A673 (cell line): ENCODE measurements at places on chromosomes 11 and 22.

DNA sequence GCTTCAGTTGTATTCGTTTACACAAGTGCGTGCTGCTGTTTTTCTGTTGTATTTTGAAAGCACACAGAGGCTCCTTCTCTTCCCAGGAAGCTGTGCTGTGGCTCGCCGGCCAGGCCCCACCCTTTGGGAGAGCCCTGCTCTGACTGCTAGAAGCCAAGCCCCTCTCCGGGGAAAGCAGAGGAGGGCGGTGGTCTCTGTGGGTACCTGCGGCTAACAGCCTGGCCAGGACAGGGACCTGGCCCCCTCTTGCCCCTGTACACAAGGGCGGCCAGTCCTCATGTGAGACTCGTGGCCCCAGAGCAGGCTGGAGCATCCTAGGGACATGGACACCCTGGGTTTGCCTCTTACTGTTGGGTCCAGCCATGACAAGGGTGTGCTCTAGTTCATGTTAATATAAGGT lies 14.8 kb downstream of the MOB2 start:
- no peak for DNase-seq
- H3K4me1 ChIP-seq = no peaks in the 10 kb centered on the region

GRCh38 chr11:44774108-44774507 lies 47.3 kb downstream of the TSPAN18 start:
- no peak overlapping the region for H3K4me3 ChIP-seq
- H3K27me3 ChIP-seq = no peaks in the 10 kb centered on the region
- H3K36me3 ChIP-seq = no peaks in the 10 kb centered on the region

DNA sequence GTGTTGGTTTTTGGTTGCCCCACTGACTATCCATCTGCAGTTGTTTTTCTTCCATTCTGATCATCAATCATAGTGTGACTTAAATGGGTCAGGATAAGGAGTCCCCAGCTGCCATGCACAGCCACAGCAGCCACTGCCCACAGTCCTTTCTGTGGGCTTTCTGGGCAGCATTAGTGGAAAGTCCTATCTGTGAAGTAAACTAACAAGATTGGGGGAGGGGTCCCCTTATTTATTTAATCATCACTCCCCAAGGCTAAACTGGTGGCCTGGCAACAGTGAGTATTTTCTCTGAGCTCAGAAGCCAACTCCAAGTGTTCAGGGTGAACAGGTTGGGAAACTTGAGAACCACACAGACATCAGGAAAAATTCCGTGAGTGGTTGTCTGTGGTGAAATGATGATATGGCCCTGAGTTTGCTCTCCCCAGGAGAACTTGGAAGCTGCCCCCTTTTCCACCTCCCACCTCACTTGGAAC lies 145.0 kb downstream of the CCDC34 start:
- peaks cover 64% of the 10 kb centered on the region for H3K4me1 ChIP-seq
- no peak overlapping the region for H3K4me3 ChIP-seq
- peak overlapping the region; percentile 77 for H3K27ac ChIP-seq
- H3K27me3 ChIP-seq = no peaks in the 10 kb centered on the region
- no peak for DNase-seq

DNA sequence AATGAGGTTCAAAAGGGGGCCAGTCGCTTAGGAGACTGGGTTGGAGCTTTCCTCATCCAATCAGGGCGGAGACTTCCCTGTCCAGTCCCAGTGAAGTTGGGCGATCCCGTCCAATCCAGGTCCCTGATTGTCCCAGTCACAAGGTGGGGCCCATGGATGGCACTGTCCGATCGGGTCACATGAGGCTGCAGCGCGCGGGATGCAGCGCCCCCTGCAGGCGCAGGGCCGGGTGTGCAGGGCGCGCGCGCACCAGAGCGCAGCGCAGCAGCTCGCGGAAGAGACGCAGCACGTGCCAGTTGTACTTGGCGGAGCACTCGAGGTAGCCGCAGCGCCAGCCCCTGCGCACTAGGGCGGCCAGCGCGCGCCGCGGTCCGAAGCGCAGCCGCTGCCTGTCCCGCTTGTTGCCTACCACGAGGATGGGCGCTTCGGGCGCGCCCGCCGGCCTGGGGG lies 2.3 kb downstream of the RASL10A start:
- H3K27me3 ChIP-seq = peaks cover 32% of the 10 kb centered on the region
- DNase-seq = no peak
- no peak overlapping the region for H3K4me3 ChIP-seq
- H3K27ac ChIP-seq = no peak overlapping the region
- H3K36me3 ChIP-seq = no peaks in the 10 kb centered on the region

- no peaks in the 10 kb centered on the region for H3K36me3 ChIP-seq
- H3K27ac ChIP-seq = no peak overlapping the region
- DNase-seq = no peak
- no peaks in the 10 kb centered on the region for H3K4me1 ChIP-seq
Measured at GRCh38 chr11:104781037-104781436, 117.2 kb downstream of the CASP12 start.

GRCh38 chr22:27726686-27727449 lies 74.7 kb downstream of the MN1 start:
- peaks cover 18% of the 10 kb centered on the region for H3K4me1 ChIP-seq
- H3K4me3 ChIP-seq = no peak overlapping the region
- no peaks in the 10 kb centered on the region for H3K27me3 ChIP-seq

DNA sequence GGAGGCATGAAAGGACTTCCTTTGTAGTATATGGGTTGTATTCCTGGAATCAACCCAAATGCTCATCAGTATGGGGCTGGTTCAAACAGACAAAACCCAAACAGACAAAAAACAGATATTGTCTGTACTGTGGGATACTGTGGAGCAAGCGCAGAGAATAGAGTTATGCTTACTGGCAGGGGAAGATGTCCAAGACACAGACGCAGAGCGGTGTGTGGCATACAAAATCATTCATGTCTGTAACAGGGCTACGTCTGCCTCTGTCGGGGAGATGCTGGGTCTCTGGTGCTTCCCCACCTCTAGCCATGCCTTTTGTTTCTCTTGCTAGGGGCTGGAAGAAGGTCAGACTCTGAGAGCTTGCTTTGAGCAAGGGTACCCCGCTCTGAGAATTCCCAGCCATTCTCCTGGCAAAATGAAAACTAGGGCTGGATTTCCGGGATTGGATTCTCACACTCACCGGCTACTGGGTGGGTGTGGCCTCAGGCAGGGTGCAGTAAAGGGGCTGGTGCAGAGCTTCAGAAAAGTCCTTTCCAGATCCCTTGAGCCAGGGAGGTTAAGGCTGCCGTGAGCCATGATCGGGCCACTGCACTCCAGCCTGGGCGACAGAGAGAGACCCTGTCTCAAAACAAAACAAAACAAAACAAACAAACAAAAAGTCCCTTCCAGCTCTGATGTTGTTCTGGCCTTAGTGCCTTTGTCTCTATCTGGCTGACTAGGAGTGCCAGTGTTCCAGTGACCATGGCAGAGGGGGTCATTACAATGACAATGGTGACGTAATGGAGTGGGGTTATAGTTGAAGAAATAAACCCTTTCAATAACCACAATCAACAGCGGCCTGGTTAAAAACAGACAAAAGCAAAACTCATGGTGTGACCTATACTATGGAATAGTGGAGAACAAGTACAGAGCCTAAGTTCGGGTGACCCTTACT lies 2.9 kb upstream of the ABCC8 start:
- peaks cover 45% of the 10 kb centered on the region for H3K27me3 ChIP-seq
- H3K27ac ChIP-seq = no peak overlapping the region
- DNase-seq = peak; percentile 43
- no peaks in the 10 kb centered on the region for H3K4me1 ChIP-seq

DNA sequence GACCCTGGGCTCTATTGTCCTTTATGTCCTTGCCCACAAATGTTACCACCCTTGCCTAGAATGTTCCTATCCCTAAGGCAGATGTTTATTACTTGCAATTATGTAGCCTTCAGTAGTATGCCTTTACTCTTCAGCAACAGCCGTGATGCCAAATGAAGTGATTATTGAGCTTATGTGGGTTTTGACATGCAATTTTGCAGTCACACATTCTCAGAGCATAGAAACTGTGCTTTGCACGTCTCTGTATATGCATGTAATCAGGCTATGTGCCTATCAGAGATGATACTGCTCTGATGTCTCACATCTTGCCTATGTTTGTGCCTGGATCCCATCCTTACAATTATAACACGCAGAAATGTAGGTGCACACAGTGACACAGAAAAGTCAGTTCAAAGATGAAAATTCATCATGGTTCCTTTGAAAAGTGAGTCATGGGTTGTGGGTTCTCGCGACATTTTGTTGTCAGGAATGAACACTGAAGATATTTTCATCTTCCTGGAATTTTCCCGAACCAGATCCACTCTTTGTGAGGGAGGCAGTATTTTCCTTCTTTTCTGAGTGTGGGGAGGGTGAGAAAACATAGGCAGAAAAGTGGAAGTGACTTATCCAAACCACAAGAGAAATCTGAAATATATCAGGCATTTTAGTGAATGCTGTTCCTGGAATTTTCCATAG lies 81.1 kb downstream of the BMAL1 start:
- H3K4me1 ChIP-seq = no peaks in the 10 kb centered on the region
- H3K27ac ChIP-seq = no peak overlapping the region
- no peaks in the 10 kb centered on the region for H3K27me3 ChIP-seq
- H3K36me3 ChIP-seq = no peaks in the 10 kb centered on the region
- DNase-seq = no peak
- no peak overlapping the region for H3K4me3 ChIP-seq

- H3K27ac ChIP-seq = peak overlapping the region; percentile 5
- peak overlapping the region; percentile 10 for H3K4me3 ChIP-seq
- H3K4me1 ChIP-seq = peaks cover 41% of the 10 kb centered on the region
- H3K36me3 ChIP-seq = no peaks in the 10 kb centered on the region
- DNase-seq = no peak
- H3K27me3 ChIP-seq = no peaks in the 10 kb centered on the region
Measured at GRCh38 chr11:96293598-96294021, 49.4 kb downstream of the MAML2 start.
